ENCODE measurements at places on chromosomes 7 and 10.

DNA sequence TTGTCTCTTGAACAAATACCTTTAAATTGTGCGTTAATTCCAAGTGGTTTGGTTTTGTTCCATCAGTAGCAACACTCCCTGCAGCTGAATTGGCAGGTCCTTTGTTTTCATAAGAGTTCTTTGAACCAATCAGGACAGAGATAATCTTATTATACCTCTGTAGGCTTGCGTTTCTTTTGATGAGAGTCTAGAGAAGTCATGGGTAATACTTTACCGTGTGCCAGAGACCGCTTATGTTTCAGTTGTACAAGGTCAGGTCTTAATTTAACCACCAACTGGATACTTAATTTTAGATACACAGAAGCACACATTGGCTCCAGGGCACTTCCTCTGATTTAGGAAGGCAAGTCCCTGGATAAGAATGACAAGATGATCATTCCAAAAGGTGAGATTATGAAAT lies at the start of gene ASB15:
ASB15 (plus strand) TSS at position 292 of the 400 bp plus-strand sequence. CDS start 12,682 bp downstream, outside the sequence.
- DNase-seq, result no peak

GRCh38 chr10:80090121-80090520 lies 11.7 kb downstream of the TMEM254 start:
- DNase-seq, result no peak

DNA sequence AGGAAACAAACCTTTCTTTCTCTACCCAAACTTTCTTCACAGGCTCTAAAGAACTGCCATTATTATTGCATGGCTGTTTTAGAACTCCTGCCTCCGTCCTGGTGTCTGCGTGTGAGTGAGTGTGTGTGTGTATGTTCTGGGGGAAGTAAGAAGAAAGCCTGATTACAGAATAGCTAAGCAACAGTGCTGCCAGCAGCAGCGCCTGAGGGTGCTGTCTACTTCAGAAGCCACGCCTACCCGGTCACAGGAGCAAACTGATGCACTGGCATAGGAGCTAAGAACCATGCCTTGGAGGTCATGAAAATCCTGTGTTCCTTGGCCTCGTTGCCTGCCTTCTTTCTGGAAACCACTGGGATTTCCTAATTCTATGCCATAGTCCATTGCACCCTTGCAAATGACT lies 25.2 kb downstream of the LIPK start:
- no peak for DNase-seq

- peak; percentile 89 for DNase-seq
Measured at GRCh38 chr7:155804897-155805825, 7.1 kb downstream of the SHH start.

DNA sequence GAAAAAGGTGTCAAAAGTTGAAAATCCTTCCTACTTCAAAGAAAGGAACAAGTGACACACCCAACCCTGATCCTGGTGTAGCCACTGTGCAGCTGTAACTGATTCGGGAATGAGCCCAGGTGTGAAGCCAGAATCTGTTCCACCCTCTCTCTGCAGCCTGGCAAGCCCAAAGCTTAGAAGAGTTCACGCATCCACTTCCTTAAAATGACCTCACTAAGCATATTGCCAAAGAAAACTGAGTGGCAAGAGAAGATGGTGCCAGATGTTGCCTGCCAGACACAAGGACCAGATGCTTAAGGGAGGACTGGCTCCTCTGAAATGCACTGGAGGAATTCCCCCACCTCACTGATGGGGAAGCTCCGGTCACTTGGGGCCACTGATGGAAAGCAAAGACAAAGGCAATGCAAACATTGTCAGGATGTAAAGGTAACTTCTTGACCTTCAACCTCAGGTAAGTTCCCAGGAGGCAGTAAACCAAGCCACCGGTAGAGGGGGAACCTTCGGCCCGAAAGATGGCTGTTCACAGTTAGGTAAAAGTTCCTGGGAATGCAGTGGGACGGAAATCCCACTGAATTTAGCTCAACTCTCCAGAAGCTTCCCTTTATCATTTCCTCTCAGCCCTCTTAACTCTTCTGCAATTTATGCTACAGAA lies 554.9 kb downstream of the KCNMA1 start:
- DNase-seq, result no peak

DNA sequence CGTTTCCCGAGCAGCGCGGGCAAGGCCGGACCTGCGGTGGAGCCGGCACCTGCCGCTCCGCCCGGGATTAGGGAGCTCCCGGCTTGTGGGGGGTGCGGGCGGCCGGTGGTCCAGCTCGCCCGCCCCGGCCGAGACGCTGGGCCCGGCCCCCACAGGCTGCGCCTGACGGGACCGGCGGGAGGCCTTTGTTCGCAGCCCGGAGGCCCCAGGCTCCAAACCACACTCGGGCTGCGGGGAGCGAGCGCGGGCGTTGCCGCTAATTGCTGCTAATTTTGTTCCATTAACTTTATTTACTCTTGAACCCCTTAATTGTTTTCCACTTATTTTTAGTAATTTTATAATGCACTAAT lies 9.6 kb downstream of the UNCX start:
- DNase-seq, result no peak

DNA sequence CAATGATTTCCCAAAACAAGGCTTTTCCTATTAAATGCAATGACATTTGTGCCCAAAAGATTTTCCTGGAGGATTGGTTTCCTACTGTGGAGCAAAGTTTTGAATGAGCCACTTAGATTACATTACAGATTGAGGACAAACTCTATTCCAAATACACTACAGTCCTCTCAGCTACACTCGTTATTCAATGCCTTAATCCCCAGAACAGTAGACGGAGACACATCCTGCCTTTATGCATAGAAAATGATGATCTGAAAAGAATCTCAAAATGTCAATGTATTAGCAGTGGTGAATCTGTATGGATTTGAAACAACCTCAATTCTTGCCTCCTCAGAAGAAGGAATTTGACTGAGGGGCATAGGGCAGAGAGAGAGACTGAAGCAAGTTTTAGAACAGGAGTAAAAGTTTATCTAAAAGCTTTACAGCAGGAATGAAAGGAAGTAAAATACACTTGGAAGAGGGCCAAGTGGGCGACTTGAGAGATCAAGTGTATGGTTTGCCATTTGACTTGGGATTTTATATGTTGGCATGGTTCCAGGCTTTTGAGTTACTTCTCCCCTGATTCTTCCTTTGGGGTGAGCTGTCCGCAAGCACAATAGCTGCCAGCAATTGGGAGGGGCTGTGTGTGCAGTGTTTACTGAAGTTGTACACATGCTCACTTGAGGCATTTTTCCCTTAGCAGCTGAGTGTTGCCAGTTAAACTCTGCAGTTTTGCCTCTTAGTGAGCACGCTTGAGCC lies 891.9 kb upstream of the MBL2 start:
- DNase-seq, result no peak

DNA sequence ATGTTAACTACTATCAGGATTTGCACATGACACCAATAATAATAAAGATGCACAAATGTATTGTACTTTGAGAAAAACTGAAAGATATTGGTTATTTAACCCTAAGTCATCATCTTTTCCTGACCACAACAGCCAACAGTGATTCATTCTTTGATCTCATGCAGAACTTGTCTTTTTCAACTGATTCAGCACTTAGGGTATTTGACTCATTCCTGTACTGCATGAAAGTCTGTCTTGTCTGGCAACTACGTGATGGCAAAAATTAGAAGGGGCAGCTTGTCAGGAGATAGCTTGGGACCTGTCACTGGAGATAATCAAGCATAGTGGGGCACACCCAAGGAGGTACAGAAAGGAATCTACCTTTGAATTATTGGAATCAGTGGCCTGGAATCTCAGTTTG lies 77.8 kb upstream of the LRRC17 start:
- peak; percentile 42 for DNase-seq

GRCh38 chr10:78778444-78779338 lies 290.1 kb upstream of the ZMIZ1 start:
- DNase-seq, result no peak

DNA sequence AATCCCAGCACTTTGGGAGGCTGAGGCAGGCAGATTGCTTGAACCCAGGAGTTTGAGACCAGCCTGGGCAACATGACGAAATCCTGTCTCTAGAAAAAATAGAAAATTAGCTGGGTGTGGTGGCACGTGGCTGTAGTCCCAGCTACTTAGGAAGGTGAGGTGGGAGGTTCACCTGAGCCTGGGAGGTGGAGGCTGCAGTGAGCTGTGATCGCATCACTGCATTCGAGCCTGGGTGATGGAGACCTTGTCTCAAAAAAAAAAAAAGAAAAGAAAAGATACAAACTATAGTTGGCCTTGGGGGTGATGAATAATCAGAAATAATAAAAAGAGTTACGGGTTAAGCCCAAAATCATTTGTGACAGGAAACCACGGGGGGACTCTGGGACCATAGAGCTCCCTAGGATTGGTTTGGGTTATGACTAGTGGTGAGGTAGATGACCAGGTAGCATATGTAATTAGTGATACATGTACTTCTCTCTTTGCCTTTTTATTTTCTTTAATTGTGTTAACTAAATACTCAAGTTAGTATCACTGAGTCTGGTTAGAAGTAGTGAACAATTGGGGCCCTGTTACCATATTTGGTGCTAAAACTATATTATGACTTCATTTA lies 10.4 kb upstream of the ASCC1 start:
- no peak for DNase-seq

- no peak for DNase-seq
Measured at GRCh38 chr7:45718464-45719330, 144.5 kb downstream of the ADCY1 start.

- no peak for DNase-seq
Measured at GRCh38 chr10:119176166-119176565, 2.4 kb downstream of the PRDX3 start.

DNA sequence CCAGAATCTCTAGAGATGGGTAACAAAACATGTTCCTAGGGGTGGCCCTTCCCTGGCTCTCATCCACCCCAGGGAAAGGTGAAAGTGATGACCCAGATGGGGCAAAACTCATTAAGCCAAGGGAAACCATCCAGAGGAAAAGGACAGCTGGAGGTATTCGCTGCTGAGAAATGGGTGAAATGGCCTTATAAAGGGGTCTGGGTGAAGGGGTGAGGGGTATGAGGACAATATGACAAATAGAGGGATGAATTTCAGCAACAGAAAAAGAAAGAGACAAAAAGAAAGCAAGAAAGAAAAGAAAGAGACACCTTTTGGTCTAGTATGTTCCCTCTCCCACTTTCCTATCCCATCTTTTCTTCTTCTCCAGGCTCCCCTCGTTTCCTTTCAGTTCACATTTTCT lies 26.6 kb downstream of the ARHGAP21 start:
- no peak for DNase-seq

- peak; percentile 76 for DNase-seq
Measured at GRCh38 chr7:27112955-27113949, 10.8 kb upstream of the HOXA2 start.

DNA sequence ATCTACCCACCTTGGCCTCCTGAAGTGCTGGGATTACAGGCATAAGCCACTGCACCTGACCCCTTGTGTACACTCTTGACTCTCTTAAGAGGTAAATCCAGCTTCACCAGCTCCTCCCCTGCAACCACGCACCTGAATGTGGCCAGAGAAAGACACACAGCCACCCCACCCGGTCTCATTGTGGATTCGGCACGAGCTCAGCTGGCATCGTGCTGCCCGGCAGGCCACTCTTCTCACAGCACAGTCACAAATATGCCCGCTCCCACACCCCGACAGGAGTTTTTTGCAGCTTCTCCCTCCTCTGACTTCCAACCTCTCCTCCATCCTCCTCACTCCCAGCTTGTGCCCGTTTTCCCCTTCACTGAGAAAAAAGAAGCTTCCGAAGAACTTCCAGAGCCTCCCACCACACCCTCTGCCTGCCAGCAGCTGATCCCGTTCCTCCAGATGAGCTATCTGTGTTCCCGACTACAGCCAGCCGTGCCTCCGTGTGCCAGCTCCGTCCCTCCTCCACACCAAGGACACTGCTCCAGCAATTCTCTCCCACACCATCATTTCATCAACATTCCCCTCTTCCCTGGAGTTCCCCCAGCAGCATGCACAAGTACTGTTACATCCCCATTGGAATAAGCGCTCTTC lies 8.0 kb upstream of the SMARCD3 start:
- DNase-seq, result no peak

DNA sequence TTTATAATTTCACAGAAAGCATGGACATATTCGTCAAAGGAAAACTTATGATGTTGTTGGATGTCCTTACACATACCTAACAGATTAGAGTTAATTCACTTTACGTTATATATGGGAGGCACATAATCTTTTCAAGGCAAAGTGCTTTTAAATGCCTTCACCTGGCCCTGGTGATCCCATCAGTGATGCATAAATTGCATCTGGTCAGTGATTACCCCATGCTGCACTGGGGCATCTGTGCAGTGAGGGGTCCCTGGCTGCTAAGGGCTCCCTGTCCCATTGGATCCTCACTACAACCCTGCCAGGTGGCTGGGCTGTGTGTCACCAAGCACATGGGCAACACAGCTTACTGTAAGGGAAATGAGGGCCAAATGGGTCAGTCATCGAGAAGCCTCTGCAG lies 441.1 kb downstream of the RPS24 start:
- no peak for DNase-seq

DNA sequence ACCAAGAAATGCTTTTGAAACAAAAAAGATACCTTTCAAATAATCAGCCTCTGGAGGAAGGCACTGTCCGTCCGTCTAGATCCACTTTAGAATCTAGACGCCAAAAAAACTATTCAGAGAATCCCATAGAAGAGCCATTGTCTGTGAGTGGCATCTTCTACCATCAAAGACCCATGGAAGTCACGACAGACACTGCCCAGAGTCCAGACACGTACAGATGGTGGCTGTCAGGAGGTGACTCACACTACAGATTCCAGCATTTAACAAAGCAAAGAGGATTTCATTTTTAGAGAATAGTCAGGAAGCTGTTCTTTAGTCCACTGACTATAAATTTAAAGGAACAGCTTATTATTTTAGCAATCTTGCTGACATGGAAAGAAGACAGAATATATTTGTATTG lies 11.7 kb downstream of the C1QL3 start:
- no peak for DNase-seq

- no peak for DNase-seq
Measured at GRCh38 chr10:119919271-119919670, 26.7 kb downstream of the SEC23IP start.

DNA sequence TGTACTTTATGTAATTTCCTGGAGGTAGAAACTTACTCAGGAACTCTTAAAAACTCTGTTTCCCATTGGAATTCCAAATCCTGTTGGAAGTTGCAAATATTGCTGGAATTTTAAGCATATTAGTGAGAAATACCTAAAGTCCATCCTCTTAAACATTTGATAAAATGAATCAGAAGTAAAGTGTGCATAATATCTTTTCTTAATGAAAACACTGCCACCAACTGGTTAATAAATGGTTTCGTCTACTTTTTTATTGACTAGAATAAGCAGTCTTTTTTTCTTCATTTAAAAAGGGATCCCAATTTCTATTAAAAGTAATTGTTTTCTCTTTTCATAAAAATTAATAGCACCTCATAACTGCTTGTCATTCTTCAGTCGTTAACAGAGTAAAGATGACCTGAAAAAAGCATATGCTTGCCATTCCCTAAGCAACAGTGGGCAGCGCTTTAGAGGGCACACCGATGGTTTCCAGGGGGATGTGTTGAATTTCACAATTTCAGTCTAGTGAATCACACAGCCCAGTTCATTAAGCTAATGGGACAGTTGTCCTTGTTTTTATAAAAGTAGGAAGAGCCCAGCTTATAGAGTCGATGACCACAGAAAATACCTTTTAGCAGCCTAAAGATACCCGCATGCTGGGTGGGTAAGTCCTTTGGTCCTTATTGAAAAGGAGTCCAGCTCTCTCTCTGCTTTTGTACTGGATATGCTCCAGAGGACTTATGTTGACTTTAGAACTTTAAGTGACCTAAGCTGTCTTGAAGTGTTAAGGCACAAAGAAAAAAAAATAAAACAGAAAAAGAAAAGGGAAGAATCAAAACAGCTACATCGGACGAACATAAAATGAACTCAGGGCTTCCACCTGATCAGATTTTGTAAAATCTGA lies 28.5 kb downstream of the NPS start:
- no peak for DNase-seq

- no peak for DNase-seq
Measured at GRCh38 chr10:11353006-11353896, 258.2 kb downstream of the USP6NL start.
